ENCODE measurements at places on chromosomes 16 and 17. TPM values are rescaled to one million over a fixed set of nuclear protein-coding genes. Genes with fewer than 3 reads are reported as not detected.

KRT17 gene
- 5.5 TPM for total RNA-seq

DNA sequence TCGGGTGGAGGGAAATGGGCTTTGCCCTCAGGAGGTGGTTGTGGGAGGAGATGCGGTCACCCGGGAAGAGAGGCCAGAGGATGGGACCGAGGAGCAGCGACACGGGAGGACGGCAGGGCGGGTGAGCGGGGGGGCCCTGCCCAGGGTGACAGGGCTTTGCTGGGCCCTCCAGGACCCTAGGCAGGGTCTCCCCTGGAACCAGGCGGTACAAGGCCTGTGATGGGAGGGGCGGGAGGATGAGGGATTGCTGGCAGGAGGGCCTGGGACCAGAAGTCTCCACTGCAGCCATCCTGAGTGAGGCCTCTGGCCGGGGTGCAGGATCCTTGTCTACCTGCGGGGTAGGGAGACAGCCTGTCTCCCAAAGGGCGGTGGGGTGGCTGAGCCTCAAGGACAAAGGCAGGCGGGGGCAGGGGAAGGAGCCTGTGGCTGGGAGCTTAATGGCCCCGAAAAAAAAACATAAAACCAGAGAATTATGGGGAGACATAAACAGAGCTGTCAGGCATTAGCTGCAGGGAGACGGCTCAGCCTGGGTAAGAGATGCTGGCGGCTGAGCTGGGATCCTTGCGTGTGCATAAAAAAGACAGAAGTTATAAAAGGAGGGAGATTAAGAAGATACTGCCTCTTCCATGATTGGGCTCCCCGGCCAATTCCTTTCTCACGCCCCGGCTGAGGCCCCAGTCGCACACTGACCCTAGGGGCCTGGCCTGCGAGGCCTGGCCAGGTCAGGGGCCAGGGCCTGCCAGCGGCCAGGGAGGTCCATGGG is 66.7 kb downstream of the SREBF1 start:
- H3K27ac ChIP-seq = no peak overlapping the region
- H3K27me3 ChIP-seq = no peaks in the 10 kb centered on the region
- no peaks in the 10 kb centered on the region for H3K36me3 ChIP-seq
- DNase-seq = no peak

DNA sequence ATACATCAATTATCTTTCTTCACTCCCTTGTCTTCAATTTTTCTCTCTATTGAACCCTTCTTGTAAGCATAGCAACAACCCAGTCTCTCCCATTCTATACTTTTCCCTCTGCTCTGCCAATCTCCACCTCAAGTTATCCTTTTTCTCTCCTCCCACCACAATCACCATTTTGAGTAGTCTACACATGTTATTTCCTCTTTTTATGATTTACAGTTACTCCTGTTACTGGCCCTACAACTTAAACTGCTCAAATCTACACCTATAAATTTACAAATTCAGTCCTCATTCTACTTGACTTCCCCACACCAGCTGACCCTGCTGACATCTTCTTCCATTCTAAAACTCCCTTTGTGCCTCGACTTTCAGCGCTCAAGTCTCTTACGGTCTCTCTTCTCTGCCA is 84.6 kb downstream of the SPAG9 start:
- H3K36me3 ChIP-seq = peaks cover 3% of the 10 kb centered on the region
- no peaks in the 10 kb centered on the region for H3K4me1 ChIP-seq
- no peak overlapping the region for H3K27ac ChIP-seq

DNA sequence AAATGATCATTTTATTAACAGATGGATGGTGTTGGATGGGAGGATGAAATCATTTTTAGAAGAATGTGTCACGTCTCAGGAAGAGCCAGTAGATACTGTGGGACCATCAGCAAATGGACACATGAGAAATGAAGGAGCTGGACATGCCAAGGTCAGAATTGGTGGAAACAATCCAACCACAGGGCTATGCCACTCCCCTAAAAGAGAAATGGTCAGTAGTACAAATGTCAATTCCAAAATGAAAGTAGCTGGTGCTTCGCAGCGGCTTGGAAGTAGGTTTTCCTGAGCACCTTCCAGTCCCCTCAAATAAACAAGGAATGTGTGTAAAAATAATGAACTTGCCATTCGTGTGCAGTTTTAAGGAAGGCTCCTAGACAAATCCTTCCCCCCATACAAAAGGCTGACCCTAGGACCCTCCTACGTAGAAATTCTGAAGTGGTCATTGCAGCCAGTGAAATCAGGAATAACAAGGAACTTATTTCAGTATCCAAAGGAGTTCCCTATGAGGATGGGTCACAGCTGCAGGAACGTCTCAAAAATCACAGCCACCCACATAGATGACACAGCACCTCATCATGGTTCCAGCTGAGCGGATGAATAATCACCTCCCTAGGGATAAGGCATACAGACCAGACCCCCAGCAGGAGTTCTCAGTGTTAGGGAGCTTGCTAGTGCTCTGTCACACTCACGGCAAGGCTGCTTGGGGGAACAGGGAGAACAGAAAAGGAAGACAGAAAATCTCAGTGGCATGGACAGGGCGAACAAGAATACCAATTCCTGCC is 239.2 kb downstream of the HS3ST3A1 start:
- no peaks in the 10 kb centered on the region for H3K27me3 ChIP-seq
- no peaks in the 10 kb centered on the region for H3K4me1 ChIP-seq
- no peak overlapping the region for H3K27ac ChIP-seq
- no peak for DNase-seq

GRCh38 chr16:10871157-10871991 is 5.6 kb upstream of the CIITA start:
- no peaks in the 10 kb centered on the region for H3K36me3 ChIP-seq
- H3K27ac ChIP-seq = no peak overlapping the region
- no peaks in the 10 kb centered on the region for H3K4me1 ChIP-seq

GRCh38 chr17:43803758-43804157 is 23.5 kb downstream of the CFAP97D1 start:
- peaks cover 10% of the 10 kb centered on the region for H3K36me3 ChIP-seq
- no peak overlapping the region for H3K4me3 ChIP-seq
- DNase-seq = no peak
